NCI-H748 treated with DMSO at 0.1 percent for 48 hours (cell line): ENCODE measurements at places on chromosomes 7 and 10.

GRCh38 chr7:131948434-131949053, 392.1 kb upstream of the PODXL start:
- no peak for DNase-seq

DNA sequence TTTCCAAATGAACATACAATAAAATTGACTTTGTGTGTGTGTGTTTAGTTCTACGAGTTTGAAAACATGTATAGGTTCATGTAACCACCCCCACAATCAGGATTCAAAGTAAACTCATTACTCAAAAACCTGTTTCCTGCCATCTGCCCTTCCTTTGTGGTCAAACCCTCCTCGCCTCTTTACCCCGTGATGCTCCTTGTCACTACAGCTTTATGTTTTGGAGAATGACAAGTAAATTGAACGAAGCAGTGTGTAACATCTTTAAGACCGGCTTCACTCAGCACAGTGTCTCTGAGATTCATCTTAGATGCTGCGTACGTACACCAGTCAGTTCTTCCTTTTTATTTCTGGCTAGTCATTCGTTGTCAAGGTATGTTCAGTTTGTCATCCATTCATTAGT, 54.6 kb upstream of the MKI67 start:
- DNase-seq, result peak; percentile 47

GRCh38 chr10:114208351-114208750, 29.2 kb downstream of the TDRD1 start:
- DNase-seq, result no peak

DNA sequence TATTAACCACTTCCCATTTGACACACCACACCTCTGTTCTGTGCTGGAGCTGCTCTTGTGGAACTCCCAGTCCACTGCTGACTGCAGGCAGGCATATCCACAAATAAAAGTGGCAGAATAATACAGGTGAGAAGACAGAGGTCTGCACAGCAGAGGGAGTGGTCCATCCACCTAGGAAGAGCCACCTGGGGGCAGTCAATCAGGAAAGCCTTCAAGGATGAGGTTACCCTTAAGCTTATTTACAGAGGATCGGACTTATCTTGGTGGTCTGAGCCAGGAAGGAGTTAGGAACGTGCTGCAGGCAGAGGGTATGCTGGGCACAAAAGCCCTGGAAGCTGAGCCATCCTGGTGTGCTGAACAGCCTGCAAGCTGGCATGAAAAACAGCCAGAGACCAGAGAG, 78.7 kb downstream of the FRMPD2 start:
- DNase-seq, result no peak

- no peak for DNase-seq
These were observed 199.8 kb upstream of the CNTNAP2 start for GRCh38 chr7:145916776-145917175.

DNA sequence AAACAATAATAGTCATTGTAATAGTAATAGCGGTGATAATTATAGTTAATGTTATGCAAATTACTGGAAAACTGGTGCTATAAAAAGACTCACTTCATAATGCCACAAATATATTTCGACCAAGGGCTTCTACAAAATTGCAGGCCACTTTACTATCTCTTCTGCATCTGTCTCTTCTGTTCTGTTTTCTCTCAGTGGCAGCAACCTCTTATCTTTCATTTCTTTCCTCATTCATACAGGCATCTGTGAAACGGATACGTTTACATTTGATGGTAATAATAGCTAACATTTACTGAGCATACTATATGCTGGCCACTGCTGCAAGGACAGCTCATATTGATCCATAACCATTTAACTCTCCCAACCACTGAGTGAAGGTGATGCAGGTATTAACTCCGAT, 537.4 kb upstream of the PFKP start:
- peak; percentile 45 for DNase-seq

DNA sequence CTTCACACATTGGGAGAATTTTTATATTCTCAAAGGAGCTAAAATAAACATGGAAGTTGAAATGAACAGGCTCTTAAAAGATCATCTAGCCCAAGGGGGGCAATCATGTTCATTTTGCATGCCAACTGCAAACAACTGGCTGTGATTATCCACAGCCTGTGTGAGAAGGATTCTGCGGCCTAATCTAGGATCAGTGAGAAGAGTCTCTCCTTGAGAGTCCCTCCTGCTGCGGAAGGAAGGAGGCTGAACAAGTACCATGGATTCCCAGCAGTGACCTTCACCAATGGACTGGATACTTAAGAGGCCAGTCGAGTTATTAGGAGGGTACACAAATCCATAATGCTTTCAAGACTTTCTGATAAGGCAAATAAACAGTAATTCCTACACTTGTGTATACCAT, 76.7 kb downstream of the IGF2BP3 start:
- no peak for DNase-seq

DNA sequence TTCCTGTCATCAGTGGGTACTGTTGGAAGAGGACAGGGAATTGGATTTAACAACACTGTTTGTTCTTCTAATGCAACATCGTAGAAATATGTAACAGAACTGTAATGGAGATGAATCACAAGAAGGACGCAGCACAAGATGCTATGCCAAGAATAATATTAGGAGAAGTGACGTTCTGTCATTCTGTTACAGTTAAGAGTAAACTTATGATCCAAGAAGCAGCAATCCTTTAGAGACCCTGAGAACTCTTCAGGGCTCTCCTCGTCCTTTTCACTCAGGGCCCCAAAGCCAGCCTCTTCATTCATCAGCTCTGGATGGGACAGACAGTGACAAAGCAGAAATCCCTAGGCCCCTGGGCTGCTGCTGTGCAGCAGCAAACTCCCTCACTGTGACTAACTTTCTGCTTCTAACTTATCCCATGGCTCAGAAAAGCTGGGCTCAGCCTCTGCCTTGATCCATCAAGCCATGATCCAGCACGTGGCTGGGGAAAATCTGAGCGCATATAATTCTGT, 8.7 kb upstream of the IL6 start:
- DNase-seq, result no peak

DNA sequence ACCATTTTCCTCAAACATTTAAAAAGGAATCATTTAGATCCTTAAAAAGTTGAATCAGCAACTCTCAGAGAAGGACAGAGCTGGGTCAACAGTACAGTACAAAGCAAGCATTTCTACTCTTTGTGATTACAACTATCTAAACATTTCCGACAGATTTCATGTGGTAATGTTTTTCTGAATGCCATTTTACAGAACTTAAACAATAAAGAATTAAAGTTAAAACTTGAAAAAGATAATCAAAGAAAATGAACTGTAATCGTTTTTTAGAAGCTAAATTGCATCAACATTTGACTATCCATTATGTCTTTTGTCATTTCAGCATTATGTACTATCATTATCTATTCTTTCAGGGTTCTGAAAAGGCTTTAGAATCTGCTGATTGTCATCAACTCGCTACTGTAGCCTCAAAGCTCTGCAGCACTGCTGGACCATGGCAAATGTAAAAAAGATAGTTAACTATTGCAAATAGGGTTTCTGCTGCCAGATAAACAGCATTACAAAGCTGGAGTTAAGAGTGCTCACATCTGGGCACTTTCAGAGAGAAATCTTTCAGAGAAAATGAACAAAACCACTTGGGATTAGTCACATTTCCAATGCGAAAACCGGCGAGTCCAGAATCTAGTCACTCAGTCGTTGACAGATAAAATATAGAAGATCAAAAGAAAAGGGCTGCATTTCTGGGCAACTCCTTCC, 160.4 kb upstream of the LAMB4 start:
- DNase-seq, result peak; percentile 88

DNA sequence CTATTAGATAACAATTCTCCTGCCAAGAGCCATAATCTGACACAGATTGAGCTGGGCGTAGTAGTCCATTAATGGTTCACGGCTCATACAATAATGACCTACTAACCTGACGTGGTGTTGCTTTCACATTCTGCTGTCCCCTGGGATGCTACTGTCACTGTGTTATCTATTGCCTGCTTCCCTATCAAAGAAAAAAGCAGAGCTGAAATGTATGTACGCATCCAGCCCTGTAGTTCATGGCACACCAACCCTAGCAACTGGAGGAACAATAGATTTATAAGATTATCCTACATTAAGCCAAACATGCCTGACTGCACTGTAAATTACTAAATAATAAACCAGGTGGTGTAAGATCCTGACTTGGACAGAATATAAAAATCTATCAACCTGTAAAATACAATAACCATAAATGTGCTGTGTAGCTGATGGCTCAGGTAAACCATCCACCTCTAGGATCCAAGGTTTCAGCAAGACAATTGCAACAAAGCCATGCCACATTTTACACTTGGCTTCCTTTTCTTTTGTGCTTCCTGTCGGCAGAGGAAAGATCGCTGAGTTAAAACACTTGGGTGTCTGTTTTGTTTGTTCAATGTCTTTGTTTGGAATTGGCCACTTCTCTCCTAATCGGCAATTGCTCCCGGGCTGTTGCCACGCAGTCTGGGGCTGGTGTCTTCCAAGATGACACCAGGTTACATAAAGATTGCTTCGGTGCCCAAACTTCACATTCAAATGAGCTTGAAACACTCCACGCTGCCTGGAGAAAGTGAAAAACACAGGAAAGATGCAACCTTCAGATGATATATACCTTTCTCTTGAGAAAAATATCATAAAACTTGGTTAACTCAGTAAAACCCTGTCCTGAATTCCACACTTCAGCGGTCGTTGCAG, 143.9 kb upstream of the MGMT start:
- DNase-seq, result no peak

DNA sequence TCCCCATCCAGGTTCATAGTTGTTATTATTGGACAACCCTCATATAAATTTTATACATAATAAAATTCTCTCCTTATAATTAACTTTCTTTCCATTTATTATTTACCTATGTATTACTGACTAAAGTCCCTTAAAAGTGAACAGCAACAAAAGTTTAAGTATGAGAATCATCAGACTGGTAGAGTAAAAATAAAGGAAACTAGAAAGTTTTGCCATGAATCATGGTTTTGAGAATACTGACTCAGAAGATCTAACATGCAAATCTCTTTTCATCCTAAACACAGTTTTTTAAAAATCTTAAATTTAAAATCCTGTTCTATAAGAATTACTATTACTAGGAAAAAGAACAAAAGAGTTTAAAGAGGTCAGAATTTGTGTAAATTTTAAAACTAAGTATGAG, 32.1 kb downstream of the HERC4 start:
- DNase-seq, result no peak

- no peak for DNase-seq
These were observed 1.5 kb downstream of the KCP start for GRCh38 chr7:128908750-128909624.

GRCh38 chr7:38568497-38568896, 62.7 kb downstream of the AMPH start:
- DNase-seq, result no peak

DNA sequence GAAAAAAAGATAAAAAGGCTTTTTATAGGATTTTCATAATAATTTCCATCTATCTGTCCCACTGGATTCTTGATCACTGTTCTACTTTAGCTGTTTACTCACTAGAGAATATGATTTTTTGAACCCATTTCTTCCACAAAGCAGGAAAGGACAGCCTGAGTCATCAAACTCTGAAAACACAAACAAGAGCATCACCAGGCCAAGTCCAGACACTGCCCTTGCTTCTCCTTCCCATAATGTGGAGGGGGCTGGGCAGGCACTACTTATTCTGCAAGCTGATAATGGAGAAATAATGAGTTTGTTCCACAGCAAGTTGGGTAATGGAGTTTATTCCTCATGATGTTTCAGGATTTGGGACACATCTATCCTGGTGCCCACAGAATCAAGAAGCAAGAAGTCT, 13.0 kb upstream of the KCNIP2 start:
- no peak for DNase-seq

DNA sequence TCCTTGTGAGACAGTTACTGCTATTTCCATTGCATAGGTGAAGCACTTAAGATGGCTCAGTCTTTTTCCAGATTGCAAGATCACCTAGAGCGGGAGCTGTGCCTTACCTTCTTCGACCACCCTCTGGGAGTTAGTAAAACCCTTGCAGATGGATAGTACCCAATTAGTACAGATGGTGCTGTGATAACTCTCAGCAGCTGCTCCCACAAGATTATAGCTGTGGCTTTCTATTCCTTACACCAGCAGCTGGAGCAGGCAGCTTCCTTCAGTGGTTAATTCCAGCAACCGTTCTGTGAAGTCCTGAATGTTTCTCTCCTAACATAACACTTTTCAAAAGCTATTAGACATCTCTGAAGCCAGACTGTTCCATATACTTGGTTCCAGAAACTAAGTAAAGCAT, 796.8 kb downstream of the XPNPEP1 start:
- DNase-seq, result no peak

GRCh38 chr7:52825611-52826010, 209.8 kb upstream of the POM121L12 start:
- no peak for DNase-seq

DNA sequence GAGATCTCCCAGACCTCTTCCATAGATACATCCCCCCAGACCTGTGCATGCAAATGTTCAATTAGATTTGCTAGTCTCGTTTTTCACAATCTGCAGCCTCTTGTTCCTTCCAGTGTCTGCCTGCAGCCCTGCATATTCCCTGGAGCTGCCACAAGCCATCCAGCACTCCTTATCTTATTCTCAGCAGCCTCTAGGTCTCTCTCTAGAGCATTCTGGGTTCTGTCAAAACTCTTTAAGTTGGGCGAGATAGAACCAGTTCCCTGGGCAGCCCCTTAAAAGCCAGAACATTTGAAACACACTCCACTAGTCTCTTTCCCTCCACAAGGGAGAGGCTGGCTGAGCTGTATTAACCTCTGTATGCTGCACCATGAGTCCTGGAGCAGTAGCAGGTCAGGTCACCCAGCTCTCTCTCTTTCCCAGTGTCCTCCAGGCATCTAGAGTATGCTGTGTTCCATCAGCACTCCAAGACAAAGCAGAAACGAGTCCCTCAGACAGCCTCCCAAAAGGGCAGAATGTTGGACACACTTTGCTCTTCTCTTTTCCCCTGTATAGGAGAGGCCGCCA, 20.6 kb upstream of the MCM10 start:
- no peak for DNase-seq

DNA sequence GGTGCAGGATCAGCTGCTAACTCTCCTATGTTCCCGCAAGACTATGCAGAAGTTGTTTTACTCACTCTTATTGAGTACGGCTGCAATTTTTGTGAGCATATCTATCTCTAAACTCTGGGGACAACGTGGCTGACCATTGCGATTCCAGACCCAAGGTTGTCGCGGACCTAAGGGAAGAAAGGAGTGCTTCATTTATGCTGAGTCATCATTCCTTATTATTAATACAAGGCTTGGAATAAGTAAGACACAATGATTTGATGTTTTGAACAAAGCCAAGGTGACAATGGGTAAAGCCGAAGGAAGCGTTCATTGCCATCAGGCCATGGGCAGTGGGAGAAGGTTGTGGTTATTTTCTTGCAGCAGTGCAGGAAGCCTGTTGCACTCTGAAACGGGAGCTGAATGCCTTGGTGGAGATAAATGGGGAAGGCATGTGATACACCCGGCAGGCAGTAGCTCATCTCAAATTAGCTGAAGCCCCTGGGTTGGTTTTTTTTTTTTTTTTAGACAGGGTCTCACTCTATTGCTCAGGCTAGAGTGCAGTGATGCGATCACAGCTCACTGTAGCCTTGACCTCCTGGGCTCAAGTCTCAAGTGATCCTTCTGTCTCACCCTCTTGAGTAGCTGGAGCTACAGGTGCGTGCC, 605.7 kb downstream of the TYW1 start:
- DNase-seq, result no peak
